ENCODE measurements at places on chromosomes 7 and 10.

GRCh38 chr7:130329681-130330080, 14.9 kb upstream of the CPA5 start:
- DNase-seq: no peak

GRCh38 chr10:77801474-77802161, 124.9 kb downstream of the DLG5 start:
- DNase-seq: no peak

DNA sequence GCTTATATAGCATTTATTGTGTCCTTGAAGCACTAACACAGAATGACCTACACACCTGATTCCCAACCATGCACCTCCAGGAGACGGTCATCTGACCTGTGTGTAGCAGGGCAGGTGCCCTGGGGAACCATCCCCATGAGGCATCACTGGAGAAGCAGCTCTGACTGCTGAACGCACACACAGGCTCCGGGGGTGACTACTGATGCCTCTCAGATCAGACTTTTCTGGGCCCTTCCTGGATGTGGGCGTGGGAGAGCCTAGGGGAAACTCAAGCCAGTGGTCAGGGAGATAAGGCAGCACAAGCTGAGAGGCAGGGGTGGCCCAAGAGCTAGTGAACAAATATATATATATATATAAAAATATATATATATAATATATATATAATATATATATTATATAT, 37.6 kb downstream of the CPXM2 start:
- DNase-seq: no peak

- no peak for DNase-seq
These were observed 231.3 kb upstream of the NPY start for GRCh38 chr7:24052572-24053260.

DNA sequence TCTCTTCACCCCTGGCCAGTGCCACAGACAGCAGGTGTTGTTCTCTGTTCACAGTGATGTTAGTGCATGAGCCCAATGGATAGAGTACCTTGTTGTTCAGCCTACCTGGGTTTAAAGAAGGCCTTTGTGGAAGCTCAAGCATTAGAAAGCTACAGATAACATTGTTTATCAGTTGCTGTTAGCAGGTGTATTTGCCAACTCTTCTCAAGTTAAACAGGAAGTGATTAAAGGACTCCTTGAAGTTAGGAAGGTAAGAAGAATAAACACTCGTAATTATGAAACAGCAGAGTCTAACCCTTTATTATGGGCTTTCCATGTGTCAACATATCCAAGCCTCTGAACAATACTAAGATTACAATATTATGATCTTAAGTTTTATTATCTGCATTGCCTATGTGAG, 25.9 kb downstream of the RGR start:
- no peak for DNase-seq

DNA sequence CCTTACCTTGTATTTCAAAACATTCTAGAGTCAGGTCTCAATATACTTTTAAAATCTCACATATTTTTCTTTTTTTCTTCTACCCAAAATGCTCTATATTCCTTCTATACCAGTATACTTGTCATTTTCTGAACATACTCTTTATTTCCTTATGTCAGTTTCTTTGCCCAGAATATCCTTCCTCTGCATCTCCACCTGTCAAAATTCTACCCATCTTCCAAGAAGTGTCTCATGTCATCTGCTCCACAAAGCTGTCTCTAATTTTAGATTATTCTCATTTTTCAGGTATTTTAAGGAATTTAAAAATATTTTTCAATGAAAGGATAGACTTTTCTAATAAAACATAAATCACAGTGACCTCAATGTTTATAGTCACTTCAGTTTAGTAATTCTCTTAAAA, 328.0 kb upstream of the SMIM30 start:
- DNase-seq: no peak

- no peak for DNase-seq
These were observed 61.9 kb downstream of the MRC1 start for GRCh38 chr10:17871036-17871435.

DNA sequence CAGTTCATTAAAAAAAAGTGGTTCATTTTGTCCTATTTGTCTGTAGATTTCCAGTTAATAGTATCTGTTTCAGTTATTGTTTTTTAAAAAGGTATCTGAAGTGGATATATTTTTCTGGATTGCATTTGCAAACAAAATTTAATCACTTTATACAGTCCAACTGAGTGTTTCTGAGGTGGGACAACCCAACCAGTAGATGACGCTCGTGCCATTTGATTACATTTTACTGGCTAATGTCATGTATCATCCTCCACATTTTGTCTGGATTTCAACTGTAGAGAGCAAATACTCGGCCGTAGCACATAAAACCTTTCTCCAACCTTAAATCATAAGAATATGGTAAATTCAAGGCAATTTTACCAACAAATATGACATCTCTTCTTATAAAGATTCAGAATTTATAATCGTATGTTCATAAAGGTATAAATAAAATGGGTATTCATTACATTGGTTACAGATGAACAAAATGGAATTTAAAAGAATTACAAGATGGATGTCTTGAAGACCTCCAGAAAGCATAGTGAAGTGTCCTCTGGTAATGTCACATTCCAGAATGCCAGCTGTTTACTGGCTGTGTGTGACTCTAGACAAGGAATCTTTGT, 789.0 kb downstream of the PHTF2 start:
- no peak for DNase-seq

DNA sequence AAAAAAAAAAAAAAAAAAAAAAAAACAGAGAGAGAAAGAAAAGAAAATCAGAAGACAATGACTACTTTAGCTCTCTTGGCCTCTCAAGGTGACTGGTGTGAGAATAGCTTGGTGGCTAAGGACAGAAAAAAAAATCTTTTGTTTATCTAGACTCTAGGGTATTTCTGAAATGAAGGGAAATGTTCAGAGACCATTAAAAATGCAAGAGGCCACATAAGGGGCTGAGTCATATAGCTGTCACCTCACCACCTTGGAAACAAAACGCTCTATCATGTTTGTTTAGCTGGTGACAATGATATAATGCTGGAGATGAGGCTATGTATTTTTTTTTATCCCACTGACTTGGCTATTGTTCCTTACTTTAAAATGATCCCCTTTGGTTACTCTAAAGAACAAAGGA, 287.0 kb upstream of the CDC14C start:
- DNase-seq: no peak

DNA sequence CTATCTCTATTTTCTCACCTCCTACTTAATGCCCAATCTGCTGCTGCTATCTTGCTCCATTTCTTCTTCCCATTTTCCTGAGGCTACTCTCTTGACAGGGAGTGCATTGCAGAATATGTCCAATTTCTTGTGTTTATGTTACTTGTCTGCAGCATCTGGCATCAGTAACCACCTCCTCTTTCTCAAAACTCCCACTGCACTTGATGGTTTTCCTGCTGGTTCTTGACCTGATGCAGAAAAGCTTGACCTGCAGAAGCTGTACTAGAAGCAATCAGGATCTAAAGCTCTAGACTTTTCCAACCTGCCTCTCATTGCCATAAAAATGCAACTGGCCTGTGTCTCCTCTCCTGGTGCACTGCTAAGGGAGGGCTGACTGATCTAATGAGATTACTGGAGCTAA, 287.8 kb downstream of the ZEB1 start:
- no peak for DNase-seq

- DNase-seq: no peak
These were observed 98.5 kb downstream of the CABCOCO1 start for GRCh38 chr10:61760943-61761824.

GRCh38 chr7:101985903-101986734, 168.7 kb downstream of the CUX1 start:
- DNase-seq: no peak

GRCh38 chr7:91187061-91187460, 77.2 kb upstream of the FZD1 start:
- DNase-seq: no peak

DNA sequence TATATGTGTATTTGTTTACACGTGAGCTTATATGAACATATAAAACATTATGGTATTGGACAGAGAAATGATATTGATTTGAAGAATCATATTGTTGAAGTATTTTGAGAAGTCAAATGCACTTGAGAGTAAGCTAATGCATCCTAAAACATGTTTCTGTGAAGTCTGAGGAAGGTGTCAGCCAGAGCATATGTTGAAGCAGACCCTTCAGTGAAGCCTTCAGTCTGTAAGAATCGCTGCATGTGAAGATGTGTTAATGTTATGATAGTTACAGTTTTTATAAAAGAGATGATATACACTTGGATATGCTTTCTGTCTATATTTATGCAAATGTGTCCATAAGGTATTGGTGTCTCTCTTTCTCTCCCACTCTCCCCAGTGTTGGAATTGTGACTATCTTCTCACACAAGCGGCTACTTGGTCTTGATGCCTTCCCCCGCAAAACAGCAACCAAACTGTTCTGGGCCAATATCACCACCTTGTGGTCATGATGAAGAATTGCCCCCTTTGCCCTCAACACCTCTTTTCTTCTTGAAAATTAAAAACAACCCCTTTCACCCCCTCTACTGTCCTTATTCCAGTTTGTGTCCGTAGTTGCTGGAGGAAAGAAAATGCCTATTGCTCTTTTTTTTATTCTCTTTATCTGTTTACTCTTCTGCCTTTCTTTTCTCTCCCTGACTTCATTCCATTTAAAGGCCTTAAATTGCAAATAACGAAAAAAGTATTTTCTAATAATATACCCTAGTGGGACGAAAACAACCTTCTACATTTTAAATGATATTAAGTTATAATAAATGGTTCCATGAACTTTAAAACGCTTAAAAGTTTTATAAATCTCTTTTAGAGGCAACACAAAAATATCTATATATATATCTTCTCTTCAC, 64.9 kb downstream of the IKZF1 start:
- DNase-seq: no peak

DNA sequence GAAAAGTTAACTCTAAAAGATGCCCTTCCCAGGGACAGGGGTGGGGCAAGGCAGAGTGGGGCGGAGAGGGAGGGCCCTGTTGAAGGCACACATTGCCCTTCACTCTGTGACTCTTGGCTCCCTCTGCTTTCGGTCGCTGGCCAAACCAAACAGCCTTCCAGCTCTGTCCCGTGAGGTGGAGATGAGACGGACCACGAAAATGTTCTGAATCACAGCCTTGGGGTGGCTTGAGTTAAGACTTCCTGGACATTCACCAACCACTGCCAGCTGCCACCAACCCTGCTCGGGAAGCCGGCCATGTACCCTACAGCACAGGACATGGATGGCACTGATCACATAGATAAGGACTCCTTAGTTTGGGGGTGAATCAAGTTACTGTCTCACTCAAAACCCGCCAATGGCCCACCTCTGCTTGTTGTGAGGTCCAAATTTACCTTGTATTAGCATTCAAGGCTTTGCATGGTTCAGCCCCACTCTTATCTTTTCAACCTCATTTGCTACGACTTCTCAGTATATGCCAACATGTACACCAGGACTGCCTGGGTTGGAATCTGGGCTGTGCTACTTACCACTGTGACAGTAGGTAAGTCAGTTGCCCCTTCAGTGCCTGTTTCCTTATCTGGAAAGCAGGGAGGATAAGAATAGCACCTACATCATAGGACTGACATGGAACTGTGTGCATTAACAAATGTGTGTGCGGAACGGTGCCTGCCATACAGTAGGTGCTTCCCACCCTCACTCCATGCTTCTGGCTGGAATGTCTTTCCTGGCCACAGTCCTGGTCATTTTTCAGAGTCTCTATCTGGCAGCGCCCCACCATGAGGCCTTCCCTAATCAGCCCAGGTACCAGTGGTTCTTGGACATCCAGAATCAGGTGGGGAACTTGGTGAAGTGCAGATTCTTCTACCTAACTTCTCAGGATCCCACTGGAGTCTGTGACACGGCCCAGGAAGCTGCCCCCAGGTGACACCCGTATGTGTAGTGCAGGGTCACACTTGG, 28.0 kb downstream of the ITPRIP start:
- peak; percentile 91 for DNase-seq

- DNase-seq: no peak
These were observed 19.7 kb downstream of the UBTD1 start for GRCh38 chr10:97518301-97519043.

DNA sequence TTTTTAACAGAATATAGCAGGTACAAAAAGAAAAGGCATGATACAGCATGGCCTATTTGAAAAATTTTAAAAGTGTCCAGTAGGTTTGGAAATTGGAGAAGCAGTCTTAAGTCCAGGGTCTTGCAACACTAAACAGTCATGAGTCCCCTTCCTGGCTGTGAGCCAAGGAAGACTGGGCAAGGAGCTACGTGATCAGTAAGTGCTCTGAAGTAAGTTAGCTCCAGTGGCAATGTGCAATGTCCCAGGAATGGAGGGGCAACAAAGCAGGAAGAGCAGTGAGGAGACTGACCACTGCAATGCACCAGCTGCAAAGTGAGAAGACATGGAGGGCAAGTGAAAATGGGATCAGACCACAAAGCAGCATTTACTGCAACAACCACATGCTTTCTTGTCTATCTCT, 72.9 kb upstream of the GRID1 start:
- DNase-seq: peak; percentile 88

- DNase-seq: no peak
These were observed 285.7 kb downstream of the CRPPA start for GRCh38 chr7:16135658-16136057.

DNA sequence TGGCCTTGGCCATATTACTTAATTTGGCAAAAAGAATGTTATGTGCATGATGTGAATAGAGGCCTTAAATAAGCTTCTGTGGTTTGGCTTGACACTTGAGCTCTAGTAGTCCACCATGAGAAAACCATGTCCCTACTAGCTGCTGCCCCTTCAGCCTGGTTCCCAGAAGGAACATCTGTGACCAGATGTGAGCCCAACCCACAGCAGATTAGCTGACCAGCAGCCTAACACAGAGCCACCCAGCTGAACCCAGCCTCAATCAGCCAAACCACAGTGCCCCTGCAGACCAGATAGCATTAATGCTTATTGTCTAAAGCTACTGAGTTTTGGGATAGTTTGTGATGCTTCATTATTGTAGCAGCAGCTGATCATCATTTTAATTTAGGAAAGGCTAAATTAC, 16.6 kb downstream of the JAZF1 start:
- no peak for DNase-seq

DNA sequence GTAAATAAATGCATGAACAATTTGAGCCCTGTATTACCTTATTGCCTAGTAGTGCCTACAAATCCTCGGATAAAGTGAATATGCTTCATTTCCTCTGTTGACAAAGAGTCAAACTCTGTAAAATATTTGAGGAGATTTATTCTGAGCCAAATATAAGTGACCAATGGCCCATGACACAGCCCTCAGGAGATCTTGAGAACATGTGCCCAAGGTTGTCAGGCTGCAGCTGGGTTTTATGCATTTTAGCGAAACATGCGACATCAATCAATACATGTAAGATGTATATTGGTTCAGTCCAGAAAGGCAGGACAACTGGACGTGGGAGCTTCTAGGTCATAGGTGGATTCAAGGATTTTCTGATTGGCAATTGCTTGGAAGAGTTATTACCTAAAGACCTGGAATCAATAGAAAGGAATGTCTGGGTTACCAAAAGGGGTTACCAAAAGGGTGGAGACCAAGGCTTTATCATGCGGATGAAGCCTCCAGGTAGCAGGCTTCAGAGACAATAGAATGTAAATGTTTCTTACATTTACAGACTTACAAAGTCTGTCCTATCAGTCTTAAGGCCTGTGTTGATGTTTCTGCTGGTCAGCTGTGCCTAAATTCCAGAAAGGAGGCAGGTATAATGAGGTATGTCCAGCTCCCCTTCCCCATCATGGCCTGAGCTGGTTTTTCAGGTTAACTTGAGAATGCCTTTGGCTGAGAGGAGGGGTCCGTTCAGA, 220.1 kb upstream of the FZD1 start:
- DNase-seq: no peak

GRCh38 chr10:6141296-6142151, 52.7 kb downstream of the RBM17 start:
- peak; percentile 81 for DNase-seq
